ENCODE measurements at places on chromosomes 2 and 18. TPM values are rescaled to one million over a fixed set of nuclear protein-coding genes. Genes with fewer than 3 reads are reported as not detected.

GRCh38 chr18:46660957-46661749, 4.1 kb upstream of the LOXHD1 start:
- DNase-seq: no peak

Gene FNDC4
- 2.2 TPM for total RNA-seq

GRCh38 chr2:239008004-239008403, 160.1 kb downstream of the TWIST2 start:
- no peak for DNase-seq

Gene ST6GAL2
- 0.59 TPM for total RNA-seq

GRCh38 chr2:85596486-85597143, 1.1 kb downstream of the RNF181 start:
- no peak for DNase-seq

Gene ZC3H6
- 12.7 TPM for total RNA-seq

Gene DSG1
- total RNA-seq: 4.7 TPM

Gene SDC1
- not detected for total RNA-seq

Gene SRD5A2
- not detected for total RNA-seq

DNA sequence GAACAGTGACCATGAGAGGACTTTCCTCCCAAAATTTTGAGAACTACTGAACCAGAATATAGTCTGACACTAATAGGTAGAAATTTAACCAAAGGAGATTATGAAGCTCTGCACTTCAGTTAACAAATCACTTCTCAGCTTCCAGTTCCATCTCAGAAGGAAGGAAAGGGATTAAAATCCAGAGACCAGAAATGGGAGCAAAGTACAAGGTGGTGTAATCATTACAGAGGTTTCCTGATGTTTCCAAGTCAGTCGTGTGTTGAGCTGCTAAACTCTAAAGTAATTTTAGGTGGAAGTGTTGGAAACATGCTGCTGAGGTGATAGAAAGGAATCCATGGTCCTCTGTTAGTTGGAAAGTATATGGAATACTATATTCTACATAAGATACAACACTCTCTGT, 10.8 kb downstream of the TYMS start:
- DNase-seq: no peak

Gene EFR3B
- 2.6 TPM for total RNA-seq

Gene GAREM1
- total RNA-seq: 13.6 TPM
